GM12878 (cell line): ENCODE measurements at places on chromosomes 13 and 19.

DNA sequence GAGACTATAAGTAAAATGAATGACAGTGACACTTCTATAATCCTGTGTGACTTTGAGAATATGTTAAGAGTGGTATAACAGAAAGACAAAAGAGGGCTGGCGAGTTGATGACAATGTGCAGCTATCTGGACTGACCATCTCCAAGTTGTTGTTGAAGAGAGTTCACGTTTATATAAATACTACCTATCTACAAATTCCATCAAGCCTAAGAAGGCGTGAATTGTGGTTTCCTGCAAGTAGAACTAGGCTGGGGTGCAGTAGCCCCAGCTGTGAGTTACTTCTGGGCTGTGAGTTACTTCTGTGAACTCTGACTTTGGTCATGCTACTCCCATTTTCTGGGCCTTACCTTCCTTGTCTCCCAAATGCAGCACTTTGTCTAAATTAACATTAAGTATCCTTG, 561.0 kb downstream of the TBC1D4 start:
- DNase-seq = no peak

DNA sequence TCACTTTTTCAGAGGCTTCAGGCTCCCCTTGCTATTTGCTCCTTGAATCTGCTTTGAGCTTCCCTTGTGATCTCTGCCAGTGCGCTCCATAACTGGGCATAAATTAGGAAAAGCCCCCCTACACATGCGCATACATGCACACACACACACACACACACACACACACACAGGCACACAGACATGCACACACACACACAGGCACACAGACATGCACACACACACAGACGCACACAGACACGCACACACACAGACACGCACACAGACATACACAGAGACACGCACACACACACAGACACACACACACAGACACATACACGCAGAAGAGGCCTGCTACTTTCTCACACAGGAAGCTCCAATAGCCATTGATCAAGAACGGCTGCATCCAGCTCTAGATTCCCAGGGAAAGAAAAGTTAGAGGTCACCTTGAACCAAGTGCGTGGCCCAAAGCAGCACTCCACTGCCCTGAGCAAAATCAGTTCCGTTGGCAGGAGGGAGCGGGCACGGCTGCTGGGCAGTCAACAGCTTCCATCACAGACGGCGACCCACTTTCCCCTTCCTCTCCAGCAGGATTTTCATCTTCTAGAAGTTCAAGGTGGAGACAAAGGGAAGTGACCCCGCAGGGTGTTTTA, 145.6 kb downstream of the DPF1 start:
- DNase-seq = no peak

DNA sequence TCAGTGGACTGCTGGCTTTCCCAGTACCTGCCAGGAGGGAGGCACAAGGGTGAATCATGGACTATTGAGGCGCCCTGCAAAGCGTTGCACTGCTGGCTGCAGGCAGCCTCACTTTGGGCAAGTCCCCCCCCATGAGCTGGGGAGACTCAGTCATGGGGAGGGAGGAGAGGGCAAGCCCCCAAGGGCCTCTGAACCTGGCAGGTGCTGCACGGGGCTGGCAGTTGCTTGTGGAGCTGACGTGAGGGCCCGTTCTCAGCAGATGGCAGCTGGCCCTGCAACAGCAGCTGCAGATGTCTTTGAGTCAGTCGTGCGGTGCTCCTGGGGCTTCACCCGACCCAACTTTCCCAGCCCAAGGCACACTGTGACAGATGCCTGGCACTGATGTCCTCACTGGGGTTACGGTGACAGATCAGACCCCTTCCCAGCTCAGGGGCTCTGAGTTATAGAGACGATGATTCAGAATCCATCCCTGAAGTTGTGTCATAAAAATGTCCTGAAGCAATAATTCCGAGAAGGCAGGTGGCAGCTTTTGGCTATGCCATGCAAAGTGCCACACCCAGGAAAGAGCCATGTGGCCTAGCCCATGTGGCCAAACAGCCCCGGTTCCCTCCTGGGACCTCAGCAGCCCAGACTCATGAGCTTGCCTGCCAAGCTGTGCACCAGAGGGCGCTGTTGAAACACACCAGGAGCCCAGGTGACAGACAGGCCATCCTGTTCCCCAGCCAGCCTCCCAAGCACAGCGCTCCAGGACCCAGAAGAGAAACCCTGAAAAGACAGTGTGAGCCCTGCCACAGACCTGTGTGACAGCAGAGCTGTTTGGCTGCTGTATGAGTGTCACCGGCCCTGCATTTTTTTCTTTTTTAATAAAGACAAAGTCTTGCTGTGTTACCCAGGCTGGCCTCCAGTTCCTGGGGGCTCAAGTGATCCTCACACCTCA, 53.6 kb upstream of the LDLR start:
- DNase-seq = peak; percentile 71

GRCh38 chr13:74289861-74290773, 155.9 kb upstream of the KLF12 start:
- DNase-seq = no peak

DNA sequence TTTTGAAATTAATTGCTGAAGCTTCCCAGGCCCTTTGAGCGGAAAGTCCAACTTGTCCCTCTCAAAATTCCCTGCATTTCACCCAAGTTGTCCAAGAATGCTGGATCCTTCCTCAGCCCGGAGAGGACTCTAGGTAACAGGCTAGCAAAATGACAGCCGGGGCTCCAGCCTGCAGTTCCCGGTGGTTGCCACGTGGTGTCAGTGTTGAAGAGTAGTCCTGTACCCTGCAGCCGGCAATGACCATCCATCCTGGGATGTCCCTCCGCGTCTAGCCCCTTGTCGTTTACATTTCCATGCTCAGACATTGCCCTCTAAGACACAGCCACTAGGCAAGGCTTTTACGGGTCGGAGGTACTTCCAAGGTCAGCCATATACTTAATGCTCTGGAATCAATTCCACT, 31.4 kb upstream of the MTIF3 start:
- no peak for DNase-seq

GRCh38 chr13:107330484-107330883, 762.5 kb upstream of the ARGLU1 start:
- no peak for DNase-seq
